ENCODE measurements at places on chromosomes 13 and 19.
A peak's percentile ranks its signal among the peaks of the same experiment; 100 is the strongest.

DNA sequence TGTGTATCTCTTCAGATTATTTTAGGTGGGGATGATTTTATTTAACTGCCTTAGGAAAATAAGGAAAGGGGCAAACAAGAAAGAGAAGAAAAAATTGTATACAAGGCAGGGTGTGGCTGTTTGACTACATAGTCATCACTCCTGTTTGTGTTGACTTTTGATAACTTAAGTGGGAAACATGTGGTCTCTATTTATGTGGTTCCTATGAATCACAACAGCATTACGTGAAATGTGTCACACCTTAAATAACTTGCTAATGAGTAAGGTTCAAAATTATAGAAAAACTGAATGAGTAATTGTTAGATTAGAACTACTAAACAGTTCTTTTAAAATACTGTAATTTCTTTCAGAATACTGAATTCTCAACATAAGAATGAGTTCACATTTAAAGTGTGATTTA is 69.3 kb downstream of the LMO7 start:
- DNase-seq, result no peak

- DNase-seq, result no peak
These were observed 716 bp downstream of the AP1M2 start for GRCh38 chr19:10586396-10586795.

DNA sequence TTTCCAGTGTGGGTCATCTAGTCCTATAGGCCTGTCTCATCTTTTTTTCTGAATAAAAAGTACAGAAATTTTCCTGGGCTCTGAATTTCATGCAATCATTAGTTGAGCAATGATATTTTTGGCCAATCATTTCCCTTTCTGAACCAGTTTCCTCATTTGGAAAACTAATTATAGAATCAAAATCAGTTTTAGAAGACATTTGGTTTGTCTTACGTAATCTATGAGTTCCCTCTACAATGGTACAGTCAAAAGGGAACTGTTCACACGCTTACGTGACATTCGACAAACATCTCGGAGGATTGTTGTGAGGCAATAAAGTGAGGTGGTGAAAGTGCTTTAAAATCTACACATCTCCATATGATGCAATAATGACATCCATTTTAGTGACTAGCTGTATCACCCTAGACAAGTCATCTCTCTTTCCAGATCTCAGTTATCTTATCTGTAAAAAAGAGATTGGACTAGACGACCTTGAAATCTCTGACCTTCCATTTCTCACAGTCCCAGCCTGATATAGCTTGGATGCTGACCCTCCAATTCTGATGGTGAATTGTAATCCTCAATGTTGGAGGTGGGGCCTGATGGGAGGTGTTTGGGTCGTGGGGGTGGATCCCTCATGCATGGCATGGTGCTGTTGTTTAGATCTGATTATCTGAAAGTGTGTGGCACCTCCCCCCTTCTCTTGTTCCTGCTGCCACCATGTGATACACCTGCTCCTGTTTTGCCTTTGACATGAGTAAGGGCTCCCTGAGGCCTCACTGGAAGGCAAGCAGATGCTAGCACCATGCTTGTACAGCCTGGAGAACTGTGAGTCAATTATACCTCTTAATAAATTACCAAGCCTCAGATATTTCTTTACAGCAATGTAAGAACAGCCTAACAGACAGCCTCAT is 26.7 kb downstream of the FLT1 start:
- DNase-seq, result no peak

GRCh38 chr13:33678906-33679657 is 138.9 kb upstream of the RFC3 start:
- DNase-seq, result peak; percentile 80

DNA sequence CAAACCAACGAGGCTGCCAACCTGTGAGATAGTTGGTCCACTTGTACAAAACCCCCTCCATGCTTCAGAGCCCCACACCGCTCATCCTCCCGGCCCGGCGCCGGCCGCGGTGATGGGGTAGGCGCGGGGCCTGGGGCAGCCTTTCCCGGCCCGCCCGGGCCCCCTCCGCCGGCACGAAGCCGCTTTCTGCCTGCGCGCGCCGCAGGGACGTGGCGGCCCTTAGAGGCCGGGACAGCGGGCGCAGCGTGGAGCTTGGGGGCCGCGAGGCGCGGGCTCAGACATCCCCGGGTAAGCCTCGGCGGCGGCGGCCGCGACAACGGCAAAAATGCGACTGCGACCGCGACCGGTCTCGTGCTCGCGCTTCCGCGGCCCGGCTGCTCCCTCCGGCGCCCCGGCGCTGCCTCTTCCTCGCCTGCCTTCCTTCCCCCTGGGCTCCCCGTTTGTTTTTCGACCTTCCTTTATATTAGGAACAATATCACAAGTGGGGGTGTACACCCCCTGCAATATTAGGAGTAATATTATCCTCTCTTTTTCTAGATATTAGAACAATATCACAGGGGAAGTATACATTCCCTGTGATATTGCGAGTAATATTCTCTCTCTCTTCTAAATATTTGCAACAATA is 53.9 kb upstream of the CEACAM21 start:
- DNase-seq, result no peak

DNA sequence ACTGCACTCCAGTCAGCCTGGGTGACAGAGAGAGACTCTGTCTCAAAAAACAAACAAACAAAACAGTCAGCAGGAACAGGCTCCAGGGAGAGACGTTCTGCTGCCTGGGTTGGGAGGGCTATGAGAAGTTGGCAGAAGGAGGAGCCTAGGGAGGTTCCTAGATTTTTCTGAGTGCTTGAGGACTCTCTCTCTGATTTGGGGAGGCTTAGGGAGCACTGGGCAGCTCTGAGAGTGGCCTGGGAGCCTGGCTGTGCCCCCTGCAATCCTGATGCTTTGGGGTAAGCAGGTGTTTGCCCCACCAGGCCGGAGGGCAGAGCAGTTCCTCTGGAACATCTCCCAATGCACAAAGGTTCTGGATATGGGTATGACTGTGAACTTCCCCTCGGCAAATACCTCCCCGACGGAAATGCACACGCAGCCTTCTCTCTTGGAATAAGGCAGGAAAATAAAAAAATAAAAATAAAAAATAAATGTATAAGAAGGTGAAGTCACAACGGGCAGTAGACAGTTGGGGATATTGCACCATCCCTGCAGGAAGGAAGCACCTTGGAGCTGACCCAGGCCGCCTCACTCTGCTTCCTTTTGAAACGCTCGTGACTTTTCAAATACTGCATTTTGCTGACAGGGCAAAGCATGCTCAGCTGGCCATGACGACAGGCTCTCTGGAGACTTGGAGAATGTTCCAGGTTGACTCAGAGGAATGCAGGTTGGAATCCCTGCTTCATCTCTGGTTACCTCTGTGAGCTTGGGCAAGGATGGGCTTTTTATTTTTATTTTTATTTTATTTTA is 26.5 kb upstream of the HOMER3 start:
- DNase-seq, result no peak

DNA sequence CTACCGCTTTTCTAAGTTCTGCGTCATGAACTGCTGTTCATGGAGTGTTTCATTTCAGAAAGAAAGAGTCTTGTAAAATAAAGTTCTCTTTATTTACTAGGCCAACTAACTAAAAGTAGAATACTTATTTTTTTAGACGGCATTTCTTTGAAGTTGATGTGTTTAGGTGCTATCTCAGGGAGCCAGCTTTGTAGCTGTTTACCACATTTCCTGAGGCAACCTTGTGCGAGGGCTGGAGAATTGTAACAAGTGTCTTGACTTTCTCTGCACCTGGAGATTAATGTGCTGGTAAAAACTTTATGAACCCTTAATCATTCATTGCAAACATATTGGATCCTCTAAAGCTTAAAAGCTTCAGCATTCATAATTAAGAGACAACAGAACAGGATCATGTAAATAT is 229.3 kb downstream of the GPC6 start:
- DNase-seq, result no peak

GRCh38 chr19:35455616-35456201 is 7.7 kb downstream of the FFAR2 start:
- DNase-seq, result no peak

GRCh38 chr13:49498206-49498605 is 2.5 kb downstream of the PHF11 start:
- no peak for DNase-seq

DNA sequence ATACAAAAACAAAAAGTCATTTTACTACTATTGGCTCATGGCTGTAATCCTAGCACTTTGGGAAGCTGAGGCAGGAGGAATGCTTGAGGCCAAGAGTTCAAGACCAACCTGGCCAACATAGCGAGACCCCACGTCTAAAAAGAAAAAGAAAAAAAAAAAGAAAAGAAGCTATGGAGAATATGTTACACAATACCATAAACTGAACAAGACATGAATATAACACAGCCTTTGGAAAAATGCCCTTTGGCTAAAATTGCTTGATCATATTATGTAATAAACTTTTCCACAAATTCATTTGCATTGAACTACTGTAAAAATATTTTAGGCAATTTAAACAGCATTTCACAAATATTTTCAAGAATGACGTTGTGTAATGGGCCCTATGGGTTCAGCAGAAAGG is 3.7 kb upstream of the ZNF415 start:
- no peak for DNase-seq

DNA sequence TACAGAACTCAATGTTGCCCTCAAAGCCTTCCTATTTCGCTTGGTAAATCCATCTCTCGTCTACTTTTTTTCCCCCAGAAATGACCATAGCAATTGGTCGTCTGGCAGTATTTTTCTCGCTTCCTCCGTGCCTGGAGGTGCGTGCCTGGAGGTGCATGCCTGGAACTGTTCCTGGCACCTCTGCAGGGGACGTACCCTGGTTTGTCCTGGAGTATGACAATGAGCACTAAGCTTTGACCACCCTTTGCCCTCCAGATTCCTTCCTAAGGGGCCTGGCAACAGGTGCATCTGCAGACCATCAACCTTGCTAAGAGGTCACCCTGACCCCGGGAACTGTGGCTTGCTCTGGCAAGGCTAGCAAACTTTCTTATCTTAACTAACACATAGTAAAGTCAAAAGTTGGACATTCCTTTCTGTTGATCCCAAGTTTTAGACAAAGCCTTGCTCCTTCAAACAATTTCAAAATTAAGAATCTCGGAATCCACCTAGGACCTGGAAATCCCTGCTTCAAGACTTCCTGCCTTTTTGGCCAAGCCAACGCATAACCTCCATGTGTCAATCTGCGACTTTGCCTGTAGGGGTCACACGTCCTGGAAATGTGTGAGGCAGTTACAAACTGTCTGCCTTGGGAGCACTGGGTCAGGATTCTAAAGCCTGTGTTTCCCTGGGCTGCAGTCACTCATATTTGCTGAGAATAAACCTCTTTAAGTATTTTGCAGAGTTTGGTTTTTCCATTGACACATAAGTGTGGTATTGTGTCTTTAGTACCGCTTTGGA is 28.8 kb upstream of the TUBGCP3 start:
- peak; percentile 15 for DNase-seq

DNA sequence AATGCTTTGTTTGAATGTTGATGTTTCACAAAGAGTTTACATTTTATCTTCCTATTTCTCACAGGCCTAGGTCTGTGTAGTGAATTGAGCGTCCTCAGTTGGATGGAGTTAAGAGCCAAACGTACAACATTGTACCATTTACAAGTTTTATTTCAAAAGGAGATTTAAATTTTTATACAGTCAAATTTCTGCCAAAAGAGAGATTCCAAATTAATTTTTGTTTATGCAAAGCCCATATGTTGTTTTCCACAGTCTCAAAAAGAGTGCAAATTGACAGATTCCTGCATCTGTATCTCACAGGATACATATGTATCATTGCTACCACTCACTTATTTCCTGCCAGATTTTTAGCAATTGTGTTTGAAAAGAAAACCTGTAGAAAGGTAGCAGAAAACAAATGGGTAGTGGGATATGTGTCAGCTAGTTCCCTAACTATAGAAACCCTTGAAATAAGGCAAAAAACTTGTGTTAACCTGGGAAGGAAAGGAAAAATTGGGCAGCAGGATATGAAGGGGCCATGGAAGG is 46.1 kb downstream of the DGKH start:
- DNase-seq, result no peak

DNA sequence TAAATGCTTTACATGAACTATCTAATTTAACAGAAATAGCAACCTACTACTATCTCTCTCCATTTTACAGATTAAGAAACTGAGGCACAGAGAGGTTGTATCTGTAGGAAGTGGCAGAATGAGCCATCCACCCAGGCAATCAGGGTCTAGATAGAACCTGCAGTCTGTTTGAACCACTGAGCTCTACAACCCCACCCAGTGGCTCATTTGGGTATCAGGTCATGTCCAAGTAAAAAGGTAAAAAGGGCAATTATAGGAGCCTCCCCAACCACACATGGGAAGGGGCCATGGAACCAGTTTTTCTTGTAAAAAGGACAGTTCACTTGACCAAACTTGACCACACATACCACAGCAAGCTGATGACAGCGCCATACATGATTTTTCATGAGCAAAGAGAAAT is 92.9 kb upstream of the SGCG start:
- no peak for DNase-seq

GRCh38 chr19:44607049-44607448 is 6.3 kb upstream of the IGSF23 start:
- peak; percentile 31 for DNase-seq

DNA sequence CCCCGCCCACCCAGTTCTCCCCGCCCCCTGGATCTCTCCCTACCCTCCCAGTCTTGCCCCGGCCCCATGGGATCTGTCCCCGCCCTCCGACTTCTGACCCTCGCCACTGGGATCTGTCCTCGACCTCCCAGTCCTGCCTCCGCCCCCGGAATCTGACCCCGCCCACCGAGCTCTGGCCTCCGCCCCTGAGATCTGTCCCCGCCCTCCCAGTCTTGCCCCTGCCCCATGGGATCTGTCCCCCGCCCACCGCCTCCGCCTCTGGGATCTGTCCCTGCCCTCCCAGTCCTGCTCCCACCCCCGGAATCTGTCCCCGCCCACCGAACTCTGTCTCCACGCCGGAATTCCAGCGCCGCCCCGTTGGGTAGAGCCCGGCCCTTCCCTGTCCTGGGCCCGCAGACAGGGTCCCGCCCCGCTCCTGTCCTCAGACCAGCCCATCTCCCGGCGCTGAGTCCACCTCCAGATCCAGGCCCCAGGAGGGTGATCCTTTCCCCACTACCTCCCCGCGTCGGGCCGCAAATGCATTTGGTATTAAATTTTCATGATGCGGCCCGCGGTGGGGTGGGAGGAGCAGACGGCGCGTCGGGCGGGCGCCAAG is 1.5 kb upstream of the SLC17A7 start:
- peak; percentile 50 for DNase-seq

DNA sequence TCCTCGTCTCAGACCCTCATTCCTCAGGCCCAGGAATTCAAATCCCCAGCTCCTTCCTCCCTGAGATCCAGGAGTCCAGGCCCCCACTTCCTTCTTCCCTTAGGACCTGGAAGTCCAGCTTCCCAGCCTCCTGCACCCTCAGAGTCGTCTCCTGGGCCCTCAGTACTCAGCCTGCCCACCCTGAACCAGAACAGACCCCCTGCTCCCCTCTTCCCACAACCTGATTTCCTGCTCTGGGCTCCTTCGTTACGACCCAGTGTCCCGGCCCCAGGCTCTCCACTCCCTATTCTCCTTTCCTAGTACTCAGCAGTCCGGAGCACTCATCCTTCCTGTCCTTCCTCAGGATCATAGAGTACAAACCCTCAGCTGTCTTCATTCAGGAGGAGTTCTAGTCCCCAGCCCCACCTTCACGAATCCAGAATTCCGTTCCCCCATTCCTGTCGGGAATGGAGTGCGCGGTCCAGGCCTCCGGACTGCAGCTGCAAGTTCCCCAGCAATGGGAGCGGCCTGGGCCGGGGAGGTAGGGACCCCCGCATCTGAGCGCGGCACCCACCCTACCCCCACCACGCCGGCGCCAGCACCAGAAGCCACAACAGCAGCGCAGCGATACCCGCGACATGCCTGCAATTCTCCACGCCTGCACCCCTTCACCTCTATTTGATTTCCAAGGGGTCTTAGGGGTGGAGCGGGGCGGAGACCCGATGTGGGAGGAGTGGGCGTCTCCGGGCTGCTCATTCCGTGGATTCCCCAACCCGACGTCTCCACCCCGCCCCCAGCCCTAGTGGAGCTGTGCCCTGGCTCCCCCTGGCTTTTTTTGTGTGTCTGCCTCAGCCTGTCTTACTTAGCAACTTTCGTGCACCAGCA is 12.7 kb downstream of the EGLN2 start:
- no peak for DNase-seq
